ENCODE measurements at places on chromosomes 5 and 9.

DNA sequence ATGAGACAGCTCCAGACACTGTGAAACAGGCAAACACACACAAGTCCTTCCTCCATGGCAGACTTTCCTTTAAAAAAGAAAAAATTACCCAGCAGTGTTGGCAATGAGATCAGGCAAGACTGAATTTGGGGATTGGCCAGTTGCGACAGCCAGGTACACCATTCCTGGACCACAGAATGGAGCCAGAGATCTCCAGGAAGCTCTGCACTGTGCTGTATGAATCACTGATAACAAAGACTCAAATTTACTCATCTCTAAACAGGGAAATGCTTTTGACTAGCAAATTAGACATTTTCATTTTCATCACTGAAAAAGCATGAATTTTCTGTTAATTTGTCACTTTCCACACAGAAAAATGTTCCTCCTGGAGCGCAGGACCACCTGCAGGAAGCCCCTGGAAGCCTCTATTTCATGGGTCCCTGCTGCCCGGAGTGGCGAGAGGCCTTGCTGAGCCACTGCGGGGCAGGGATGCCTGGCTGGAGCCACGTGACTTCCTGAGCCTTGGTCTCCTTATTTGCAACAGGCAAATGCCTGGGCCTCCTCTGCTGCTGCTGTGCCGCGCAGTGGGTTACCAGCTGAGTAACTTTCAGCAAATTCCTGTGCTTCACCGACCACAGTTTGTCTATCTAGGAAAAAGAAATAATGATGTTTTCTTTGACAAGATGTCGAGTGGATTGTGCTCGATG lies 185.9 kb upstream of the ZNF618 start:
- no peak for DNase-seq

DNA sequence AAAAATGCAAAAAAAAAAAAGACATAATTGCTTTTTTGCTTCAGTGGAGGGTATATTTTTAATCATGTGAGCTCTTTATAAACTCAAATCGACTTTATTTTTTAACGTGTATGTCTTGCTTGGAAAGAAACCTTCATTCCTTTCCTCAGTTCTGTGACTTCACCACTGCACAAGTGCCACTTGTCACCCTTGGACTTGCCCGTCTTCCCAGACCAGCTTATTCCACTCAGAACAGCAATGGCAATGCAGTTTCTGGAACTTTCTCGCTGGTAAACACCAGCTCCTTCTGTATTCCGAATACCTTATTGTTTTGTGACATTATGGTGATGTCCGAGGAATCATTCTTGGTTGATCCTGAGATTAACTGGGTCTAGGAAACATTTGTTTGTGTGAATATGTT lies 440.5 kb upstream of the ADAMTS16 start:
- no peak for DNase-seq

- DNase-seq, result no peak
Observed at GRCh38 chr9:110029956-110030480, 177.9 kb downstream of the C9orf152 start.

DNA sequence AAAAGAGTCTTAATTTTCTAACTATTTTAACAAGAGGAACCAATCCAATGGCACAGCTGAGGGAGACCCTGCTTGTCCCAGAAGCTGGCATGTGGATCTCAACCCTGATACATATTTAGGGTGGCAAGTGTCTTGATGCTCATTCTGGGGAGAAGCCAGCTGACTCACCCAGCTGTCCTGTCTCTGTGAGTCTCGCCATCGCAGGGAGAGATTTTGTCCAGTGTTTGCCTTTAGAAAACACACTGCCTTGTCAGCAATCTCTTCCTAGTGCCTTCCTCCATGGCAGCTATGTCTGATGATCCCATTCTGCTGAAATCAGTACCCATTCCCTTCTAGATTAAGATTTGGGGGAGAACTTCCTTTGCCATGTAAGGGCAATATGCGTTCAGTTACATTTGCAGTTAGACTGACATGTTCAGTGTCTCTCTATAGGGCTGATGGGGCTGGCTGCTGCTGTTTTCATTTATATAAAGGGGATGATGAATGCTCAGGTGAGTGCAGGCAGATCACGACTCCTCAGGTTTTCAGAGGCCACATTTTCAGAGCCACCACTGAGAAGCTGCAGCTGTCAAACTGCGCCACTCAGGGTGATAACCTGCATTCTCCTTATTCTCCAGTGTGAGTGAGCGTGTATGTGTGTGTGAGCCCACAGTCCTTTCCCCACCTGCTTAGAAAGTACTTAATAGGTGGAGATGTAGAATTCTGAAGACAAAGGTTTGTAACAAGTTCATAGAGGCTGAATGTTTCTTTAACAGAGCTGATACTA lies 217.0 kb downstream of the GAS1 start:
- no peak for DNase-seq

DNA sequence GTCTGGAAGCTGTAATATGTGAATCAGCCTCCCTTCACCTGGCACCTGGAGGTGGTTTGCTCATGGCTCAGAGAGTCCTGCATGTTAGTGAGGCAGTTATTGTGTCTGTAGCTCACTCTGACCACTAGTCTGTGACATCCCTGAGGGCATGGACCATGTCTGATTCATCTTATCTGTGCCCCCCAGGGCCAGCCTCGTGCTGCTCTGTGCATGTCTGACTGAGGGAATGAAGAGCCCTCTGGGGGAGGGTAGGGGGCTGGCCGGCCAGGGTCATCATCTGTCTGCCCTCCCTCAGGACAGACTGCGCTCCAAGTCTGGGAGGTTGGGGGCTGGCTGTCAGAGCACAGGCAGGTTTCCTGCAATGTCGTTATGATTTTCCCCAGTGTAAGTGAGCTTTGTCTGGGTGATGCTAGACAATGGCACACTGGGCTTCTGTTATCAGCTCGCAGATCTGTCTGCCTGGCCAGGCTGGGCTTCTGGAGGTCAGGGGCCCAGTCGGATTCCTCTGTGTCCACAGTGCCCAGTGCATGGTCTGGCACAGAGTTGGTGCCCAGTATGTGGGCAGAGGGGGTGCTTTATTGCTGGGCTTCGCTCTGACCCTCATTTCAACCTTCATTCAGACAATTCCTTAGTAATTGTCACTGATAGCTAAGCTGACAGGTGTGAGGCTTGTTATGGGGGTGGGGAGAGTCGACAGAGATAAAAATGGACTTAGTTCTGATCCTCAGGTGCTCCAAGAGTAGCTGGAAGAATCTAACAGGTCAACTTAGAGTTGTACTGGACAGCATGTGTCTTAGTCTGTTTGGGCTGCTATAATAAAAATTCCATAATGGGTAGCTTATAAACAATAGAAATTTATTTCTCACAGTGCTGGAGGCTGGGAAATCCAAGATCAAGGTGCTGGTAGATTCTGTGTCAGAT lies 85.7 kb upstream of the SHB start:
- DNase-seq, result no peak

GRCh38 chr9:5783982-5784381 lies 48.9 kb downstream of the ERMP1 start:
- DNase-seq, result no peak

GRCh38 chr5:127012916-127013315 lies 17.4 kb downstream of the MARCHF3 start:
- no peak for DNase-seq

- no peak for DNase-seq
Observed at GRCh38 chr9:99489060-99489413, 267.0 kb downstream of the SEC61B start.

- DNase-seq, result no peak
Observed at GRCh38 chr5:139770722-139771121, 24.9 kb upstream of the PSD2 start.

- DNase-seq, result no peak
Observed at GRCh38 chr9:114319147-114319546, 3.8 kb upstream of the ORM1 start.

DNA sequence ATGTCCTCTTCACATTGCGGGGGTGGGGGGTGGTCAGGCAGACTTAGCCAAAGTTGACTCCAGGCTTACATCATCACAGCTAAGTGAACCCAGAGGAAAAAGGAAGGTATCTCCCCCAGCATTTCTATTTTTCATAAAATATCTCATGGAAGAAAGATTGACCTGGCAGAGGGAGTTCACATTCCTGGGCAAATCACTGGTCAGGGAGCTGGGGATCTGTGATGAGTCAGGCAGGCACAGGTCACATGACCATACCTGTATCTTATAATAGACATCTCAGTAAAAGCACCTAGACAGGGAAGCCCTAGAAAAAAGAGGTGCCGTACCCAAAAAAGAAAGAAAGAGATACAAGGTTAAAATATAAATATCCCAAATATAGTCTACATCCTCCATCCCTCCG lies 57.3 kb upstream of the WWC1 start:
- DNase-seq, result no peak

DNA sequence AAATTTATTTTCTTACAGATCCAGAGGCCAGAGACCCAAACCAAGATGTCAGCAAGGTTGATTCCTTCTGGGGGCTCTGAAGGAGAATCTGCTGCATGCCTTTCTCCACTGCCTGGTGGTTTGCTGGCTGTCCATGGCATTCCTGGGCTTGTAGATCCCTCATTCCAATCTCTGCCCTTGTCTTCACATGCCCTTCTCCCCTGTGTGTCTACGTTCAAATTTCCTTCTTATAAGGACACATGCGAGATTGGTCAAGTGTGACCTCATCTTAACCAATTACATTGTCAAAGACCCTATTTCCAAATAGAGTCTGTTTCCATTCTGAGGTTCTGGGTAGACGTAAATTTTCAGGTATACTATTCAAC lies 84.5 kb upstream of the RAI14 start:
- no peak for DNase-seq

DNA sequence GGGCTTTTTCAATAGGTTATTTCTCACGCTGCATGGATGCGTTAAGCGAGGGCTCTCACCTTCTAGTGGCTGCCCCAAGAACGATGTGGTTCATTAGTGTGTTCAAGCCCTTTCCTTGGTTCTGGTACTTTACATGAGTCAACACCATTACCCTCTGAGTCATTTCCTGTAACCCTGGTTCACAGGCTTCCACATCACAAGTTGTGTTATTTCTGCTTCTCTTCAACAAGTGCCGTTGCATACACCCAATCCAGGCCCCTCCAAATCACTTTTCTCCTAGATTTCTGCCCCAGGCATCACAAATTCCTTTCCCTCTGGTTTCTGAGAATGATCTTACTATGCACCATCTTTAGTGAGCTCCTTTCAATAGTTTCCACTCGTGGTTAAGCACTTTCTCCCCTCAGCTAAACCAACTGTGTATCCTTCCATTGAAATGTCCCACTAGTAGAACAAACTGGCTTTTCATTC lies 69.5 kb upstream of the RAD23B start:
- DNase-seq, result no peak

DNA sequence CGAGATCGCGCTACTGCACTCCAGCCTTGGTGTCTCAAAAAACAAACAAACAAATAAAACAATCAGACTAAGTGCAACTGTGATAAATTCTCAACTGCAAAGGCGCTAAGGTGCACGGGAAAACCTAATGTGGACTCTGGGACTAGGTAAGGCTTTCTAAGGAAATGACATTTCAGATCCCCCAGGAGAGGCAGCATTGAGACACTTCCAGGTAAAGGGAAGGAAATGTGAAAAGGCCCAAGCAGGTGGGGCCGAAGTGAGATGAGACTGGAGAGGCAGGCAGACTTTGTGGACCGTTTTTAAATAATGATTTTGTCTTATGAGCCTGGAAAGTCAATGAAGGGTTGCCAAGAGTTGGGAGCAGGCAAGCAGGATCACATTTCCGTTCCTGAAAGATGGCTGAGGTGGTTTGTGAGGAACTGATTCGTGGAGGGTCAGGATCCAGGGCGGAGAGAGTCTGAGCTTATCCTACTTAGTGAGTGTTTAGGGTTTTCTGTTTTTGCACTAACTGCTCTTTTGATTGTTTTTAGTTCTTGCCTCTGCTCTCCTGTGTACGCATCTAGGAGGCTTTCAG lies 2.0 kb upstream of the APBA1 start:
- no peak for DNase-seq

DNA sequence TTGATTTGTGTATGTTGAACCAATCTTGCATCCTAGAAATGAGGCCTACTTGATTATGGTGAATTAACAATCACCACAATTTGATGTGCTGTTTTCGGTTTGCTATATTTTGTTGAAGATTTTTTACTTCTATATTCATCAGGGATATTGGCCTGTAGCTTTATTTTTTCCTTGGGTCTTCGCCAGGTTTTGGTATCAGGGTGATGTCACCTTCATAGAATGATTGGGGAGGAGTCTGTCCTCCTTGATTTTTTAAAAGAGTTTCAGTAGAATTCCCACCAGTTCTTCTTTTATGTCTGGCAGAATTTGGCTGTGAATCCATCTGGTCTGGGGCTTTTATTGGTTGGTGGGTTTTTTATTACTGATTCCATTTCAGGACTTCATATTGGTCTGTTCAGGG lies 115.2 kb downstream of the CPLANE1 start:
- DNase-seq, result no peak

DNA sequence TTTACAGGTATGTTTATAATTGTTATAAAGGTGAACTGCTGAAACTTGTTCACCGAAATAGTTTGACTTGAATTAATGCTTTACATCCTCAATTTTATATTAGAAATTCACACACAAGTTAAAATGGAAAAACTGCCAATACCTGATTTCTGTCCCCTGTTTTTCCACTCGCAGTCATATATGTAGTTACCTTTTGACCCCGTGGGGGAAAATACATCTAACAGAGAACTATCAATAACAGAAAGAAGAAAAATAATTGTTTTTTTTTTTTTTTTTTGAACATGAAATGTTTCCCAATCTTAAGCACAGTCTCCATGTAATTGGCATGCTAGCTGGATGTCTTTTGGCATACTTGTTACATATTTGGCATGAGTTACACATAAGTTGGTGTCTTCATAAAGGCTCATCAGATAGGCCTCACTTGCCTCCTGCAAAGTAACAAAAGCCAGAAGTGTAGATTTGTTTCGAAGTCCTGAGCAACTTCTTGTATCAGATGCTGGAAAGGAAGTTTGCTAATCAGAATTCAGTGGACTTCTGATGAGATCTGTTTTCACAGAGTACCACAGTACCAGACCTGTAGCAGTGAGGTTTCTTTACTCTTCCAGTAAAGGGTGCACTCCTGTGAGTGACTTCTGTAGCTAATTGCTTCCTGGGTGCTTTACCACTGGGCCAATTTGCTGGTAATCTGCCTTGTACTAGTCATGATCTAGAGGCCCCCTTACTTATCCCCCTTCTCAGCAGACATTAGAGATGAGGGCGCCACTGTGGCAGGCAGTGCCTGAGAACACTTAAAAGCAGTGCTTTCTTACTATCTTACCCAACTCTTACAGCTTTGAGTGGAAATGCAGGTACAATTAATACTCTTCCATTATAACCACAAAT lies 36.2 kb upstream of the CXXC5 start:
- DNase-seq, result no peak

DNA sequence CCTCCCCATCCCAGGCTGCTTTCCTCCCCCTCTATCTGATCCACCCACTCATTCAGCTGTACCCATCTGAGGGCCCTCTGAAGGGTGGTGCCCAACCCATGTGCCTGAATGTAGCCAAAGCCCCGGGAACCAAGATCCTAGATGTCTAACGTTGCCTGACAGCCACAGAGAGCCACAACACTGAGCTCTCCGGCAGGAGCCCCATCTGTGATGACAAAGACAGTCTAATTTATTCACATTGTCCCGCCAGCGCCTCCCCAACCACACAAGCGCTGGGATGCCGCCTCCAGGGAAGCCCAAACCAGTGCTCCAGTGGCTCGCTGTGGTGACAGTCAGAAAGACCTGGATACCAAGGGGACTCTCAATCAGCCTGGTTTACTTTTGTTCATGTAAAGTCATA lies 8.4 kb downstream of the IGFBPL1 start:
- DNase-seq, result no peak

- DNase-seq, result no peak
Observed at GRCh38 chr5:20166456-20166855, 178.5 kb upstream of the CDH18 start.

GRCh38 chr9:91179237-91180138 lies 182.2 kb downstream of the AUH start:
- no peak for DNase-seq

All from memory B cell (primary cell).